ENCODE measurements at places on chromosomes 6 and 20.

- DNase-seq, result no peak
Observed at GRCh38 chr6:157135691-157136090, 187.6 kb downstream of the TMEM242 start.

DNA sequence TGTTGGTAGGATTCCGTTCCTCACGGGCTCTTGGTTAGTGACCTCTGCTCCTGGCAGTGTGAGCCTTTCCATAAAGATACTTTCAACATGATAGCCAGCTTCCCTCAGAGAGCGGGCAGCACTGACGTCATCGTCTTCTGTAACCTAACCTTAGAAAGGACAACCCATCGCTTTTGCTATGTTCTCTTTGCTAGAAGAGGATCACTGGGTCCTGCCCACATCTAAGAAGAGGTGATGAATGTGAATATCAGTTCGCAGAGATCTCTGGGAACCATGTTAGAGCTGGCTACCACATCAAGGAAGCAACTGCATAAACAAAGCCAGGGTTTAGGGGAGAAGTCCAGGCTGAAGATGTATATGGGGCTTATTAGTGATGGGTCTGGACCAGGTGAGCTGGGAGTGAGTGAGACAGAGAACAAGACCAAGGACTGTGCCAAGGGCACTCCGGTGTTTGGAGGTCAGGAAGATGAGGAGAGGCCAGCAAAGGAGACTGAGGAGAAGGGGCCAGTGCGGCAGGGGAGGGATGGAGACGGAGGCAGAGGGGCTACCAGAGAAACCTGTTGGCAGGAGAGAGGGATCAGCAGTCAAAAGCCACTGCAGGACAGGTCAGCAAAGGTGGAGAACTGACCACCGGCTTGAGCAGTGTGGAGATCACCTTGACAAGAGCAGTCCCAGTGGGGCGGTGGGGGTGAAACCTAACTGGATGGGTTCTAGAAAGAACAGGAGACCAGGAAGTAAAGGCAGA, 39.7 kb downstream of the PIM1 start:
- peak; percentile 7 for DNase-seq

DNA sequence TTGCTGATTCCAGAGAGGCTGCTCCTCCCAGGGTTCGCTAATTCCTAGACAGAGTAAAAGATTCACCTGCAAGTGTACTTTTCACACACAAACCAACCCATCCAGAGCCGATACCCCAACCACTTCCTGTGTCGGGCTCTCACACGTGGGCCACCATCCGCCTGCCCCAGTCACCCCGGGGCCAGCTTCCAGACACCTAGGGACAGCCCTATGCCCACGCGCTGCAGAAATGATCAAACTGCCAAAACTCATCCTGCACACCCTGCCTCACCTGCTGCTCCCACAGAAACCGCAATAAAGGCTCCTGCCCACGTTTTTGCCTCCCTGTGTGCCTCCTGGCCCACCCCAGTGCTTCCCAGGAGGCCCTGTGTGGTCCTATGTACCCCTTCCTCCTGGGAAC, 59.5 kb downstream of the PSMG4 start:
- DNase-seq, result no peak

GRCh38 chr6:38164131-38164481, 344.6 kb downstream of the ZFAND3 start:
- DNase-seq, result peak; percentile 4

DNA sequence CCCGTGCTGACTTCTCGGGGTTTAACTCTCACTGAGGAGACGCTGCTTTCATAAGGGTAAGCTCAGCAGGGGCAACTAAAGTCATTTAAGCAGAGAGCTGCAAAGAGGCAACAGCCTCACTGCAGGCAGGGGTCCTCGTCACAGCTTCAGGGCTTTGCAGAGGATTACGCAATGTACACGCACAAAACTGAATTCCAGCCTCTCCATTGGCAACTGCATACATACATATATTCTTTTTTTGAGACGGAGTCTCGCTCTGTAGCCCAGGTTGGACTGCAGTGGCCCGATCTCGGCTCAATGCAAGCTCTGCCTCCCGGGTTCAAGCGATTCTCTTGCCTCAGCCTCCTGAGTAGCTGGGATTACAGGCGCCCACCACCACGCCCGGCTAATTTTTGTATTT, 2.4 kb downstream of the GMEB2 start:
- no peak for DNase-seq

DNA sequence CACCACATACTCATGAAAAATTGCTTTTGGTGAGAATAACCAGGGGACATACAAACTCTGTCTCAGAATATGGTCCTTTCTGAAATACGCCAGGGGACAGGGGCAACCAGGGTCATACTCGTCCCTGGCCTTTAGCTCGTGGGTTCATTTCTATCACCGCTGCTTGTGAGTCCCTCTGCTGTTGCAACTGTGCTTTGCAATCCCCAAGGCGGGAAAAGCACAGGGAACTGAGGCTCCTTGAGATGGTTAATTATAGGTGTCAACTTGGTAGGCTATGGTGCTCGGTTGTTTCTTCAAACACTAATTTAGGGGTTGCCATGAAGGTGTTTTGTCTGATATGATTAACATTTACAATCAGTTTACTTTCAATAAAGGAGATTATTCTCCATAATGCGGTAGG, 51.6 kb downstream of the RFPL4B start:
- DNase-seq, result no peak

DNA sequence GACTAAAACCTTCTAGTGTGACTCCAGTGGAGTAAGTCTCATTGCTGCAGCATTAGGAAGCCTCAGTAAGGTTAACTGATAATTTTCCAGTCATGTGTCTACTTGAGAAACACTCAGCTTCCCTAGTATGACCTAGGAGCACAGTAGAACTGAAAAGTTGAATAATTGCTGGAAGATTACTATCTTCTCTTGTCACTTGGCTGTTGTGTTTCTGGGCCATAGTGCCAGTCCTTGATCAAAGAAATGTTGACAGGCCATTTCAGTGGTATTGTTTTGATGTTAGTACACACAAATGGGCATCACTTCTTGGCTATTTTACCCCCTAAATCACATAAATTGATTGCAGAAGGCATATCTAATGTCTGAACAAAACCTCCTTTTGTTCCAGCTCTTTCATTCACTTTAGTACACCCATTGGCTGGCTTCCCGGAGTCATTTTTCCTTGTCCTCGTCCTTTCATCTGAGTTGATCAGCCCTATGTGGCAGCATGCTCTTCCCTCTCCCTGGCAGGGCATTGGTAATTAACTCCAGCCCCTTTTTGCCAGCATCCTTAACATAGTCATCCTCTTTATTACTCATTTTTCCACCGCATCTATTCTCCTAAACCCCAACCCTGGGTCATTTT, 6.0 kb downstream of the ENPP3 start:
- peak; percentile 24 for DNase-seq

DNA sequence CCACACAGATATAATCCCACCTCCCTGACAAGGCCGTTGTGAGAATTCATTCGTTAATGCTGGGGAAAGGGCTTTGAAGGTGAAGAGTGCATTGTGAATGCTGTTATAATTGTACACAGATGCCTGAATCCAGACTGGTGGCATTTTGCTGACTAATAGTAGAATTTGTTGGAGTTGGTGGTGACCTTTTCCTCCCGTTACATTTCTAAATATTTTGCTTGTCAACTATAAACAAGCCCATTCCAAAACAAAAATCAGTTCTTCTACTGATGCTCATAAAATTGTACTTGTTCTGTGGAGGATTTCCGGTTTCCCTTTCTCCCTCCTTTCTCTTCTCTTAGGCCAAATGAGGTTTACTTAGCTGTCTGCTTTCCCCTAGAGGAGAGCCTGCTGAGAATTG, 253.1 kb upstream of the SUPT3H start:
- no peak for DNase-seq

DNA sequence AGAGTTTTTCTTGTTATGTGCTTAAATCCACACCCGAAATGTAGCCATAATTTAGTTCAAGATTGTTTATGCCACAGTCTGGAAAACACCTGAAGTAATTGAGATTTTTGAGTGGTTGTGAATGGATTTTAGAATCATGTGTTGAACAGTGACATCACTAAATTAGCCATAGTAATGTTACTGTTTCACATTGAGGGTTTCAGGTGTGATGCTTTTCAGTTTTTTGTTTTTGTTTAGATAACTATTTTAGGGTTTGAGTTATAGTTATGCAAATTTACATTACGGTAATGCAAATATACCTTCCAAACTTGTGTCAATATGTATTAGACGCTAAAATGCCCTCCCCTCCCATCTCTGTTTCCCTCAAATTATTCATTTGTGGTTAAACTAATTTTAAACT, 22.9 kb downstream of the QKI start:
- no peak for DNase-seq

GRCh38 chr6:63514488-63515173, 57.6 kb upstream of the LOC128125822 start:
- DNase-seq, result no peak

- DNase-seq, result no peak
Observed at GRCh38 chr20:54366669-54367344, 108.6 kb upstream of the DOK5 start.

DNA sequence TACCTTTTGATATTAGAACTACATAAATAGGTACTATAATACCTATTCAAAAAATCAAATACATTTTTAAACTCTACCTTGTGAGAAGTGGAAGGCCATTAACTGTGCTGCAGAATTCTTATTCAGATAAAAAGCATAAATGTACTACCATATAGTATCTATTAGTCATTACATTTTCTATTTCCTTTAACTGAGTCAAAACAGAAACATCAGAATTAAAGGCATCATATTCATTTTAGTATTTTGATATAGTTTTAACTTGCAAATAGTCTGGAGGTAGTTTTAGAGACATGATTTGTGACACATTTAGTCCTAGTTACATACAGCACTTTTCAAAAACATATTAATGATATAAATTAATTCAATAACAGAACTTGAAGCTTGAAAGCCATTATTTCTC, 39.9 kb upstream of the TAB2 start:
- DNase-seq, result no peak

- no peak for DNase-seq
Observed at GRCh38 chr20:62202676-62203377, 17.3 kb downstream of the HRH3 start.

GRCh38 chr6:107419733-107420132, 39.6 kb downstream of the PDSS2 start:
- DNase-seq, result no peak

DNA sequence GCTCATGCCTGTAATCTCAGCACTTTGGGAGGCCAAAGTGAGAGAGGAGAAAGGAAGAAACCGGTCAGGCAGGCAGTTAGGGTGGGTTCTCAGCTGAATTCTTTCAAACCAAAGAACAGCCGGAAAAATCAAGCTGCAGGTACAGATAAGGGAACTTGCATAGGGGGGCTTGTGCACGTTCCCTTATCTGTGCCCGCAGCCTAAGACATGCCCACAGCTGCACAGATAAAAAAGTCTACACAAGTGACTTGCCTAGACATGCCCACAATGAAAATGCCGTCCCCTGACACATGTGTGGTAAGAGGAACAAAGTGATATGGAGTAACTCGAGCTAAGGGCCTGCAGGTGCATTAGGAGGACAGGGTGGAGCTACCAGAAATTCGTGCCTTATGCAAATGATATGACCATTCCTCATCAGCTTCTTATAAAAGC, 175.8 kb upstream of the SALL4 start:
- peak; percentile 53 for DNase-seq

- DNase-seq, result no peak
Observed at GRCh38 chr20:53914091-53914780, 156.2 kb downstream of the BCAS1 start.

- peak; percentile 27 for DNase-seq
Observed at GRCh38 chr6:37192666-37193065, 22.7 kb downstream of the PIM1 start.

DNA sequence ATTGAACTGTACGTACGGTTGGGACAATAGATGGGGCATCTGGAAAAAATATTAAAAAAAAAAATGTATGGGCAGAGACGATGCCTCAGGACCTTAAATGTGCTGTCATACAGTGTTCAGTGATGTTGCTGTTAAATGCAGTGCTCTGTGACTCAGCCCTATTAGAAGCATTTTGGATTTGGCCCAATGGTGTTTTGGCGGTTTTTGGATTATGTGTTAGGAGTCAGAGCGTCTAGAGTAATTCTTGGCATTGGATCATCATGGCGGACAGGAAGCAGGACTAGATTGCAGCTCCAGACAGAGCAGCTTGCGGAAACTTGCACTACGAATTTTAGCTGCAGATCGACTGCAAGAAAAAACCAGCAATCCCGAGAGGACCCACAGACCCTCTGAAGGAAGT, 280.0 kb downstream of the SOX4 start:
- DNase-seq, result no peak

DNA sequence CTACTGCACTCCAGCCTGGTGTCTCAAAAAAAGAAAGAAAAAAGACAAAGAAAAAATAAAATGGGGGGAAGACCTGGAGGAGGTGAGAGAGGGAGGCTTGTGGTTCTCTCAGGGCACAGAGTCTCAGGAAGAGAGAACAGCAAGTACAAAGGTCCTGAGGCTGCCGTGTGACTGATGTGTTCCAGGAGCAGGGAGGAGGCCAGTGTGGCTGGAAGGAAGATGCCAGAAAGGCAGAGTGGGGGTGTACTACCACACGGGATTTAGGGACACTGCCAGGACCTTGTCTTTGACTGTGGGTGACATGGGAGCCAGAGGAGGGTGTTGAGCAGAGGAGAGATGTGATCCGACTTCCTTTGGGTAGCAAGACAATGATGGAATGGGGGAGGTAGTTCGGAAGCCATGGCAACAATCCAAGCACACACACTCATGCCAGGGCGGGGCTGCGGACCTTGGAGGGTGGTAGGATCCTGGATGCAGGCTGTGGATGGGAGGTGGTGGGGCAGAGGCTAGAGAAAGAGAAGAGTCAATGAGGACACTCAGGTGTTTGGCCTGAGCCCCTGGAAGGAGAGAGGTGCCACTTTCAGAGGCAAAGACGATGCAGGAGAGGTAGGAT, 136.4 kb upstream of the PTPN1 start:
- DNase-seq, result no peak

DNA sequence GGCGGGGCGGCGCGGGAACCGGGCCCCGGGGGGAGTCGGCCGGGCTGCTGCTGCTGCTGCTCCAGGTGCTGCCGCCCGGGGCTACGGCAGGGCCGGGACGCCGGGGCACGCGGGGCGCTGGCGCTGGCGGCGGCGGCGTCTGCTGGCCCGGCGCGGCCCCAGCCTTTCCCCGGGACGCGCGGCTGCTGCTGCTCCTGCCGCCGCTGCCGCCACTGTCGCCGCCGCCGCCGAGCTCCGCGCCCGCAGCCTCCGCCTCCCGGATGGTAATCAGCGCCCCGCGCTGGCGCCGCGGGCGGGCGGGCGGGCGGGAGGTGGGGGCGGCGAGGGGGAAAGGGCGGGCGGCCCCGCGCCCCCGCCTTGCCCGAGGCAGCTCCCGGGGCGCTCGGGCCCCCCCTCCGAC, 306 bp downstream of the EBF4 start:
- no peak for DNase-seq

DNA sequence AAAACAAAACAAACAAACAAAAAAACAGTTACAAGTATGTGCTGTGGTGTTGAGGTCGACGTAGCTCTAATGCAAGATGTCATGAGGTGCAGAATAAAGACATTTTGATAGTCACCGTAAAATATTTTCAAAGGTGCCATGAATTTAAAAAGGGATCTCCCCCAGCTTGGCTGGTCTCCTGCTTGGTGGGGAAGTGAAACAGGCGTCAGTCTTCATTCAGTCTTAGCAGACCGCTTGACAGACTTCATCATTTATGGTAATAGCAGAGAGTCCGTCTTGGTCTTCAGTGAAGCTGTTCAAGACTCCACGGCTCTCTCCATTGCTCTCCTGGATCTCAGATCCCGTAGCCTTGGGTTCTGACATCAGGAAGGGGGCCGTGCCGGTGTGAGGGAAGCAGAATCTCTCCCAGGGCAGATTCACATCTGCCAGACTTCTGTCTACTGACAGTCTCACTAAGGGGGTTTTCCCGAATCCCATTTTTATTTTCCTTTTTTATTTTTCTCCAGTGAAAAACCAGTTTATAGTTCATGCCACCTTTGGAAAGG, 1.6 kb downstream of the SLC24A3 start:
- DNase-seq, result no peak

- DNase-seq, result no peak
Observed at GRCh38 chr6:169859978-169860703, 108.7 kb downstream of the ERMARD start.

Data from hematopoietic multipotent progenitor cell treated with erythropoietin and hydrocortisone succinate and interleukin-3 and kit ligand, for 8 days (in vitro differentiated cells).